ENCODE measurements at places on chromosomes 6 and 20.

DNA sequence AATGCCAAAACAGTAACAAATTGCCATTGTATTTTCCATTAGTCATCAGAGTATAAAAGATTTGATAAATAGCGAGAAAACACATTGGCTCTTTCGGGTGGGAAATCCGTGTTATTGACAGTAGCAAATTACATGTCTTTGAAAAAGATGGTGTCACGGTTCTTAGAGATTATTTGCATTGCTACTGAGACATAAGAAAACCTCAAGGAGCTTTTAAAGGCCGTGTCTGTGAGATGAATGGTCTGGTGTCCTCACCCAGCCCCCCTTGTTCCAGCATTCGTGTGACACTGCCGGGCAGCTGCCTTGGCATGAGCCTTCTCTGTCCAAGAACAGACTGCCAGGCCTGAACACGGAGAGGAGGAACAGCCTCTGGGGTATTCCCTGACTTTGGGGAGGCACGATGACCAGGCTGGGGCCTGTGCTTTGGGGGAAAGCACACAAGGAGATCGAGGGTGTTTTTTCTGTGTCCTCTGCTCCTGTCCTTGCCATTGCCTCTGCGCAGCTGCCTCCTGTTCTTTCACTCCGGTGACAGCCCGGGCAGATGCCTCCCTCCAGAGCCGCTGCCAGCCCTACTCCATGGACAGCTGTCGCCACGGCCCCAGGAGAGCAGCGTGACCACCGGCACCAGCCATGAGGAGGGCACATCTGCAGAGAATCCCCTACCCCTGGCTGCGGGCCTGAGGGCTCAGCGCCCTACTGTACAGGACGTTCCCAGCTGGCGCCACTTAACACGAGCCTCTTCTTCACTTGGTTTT, 167.7 kb upstream of the CDYL start:
- DNase-seq, result no peak

- no peak for DNase-seq
Measured at GRCh38 chr20:15544742-15545141, 1028.5 kb downstream of the KIF16B start.

DNA sequence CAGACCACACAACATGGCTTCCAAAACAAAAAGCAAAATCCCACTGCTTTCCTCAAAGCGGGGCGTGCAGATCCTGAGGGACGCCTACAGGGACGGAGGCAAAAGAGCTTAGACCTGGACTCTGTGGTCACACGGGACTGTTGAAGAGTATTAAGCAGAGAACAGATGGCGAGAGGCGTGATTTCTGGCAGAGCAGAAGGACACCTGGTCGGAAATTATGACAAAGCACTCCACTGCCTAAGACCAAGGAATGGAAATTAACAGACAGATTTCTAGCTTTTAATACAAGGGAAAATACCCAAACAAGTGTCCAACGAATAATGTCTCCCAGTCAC, 15.4 kb downstream of the CST7 start:
- no peak for DNase-seq

- no peak for DNase-seq
Measured at GRCh38 chr20:33803921-33804337, 7.2 kb upstream of the CHMP4B start.

GRCh38 chr20:33830371-33830770, 19.2 kb downstream of the CHMP4B start:
- no peak for DNase-seq

- no peak for DNase-seq
Measured at GRCh38 chr6:27128311-27129094, 119.0 kb upstream of the PRSS16 start.

DNA sequence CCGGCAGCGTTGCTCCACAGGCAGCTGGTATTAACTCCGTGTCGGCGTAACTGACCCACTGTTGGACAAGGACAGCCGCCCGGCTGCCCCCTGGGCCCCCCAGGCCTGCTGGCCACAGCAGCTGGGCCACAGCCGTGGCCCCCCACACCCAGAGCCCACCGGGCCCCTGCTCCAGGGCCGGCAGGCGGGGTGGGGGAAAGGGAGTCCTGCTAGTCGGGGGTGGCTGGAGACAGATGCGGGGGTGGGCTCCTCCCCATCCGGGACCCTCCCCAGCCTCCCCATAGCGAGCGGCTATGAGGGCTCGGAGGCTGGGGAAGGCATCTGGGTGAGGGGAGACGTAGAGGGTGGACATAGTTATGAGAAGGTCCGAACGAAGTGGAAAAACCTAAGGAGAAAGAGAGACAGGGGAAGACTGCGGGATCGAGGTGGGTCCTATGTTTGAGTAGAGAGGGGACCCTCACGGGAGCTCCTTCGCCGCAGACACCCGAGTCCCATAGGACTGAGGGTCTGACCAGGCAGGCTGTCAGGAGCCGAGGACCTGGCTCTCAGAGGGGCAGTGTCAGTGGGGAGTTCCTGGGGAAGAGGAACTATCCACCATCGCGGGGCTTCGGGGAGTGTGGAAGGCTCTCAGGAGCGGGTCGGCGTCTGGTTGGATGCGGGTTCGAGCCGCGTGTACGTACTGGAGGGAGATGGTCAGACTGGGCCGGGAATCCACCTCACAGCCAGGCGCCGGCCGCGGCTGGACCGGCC, 511 bp downstream of the VARS1 start:
- DNase-seq, result no peak

DNA sequence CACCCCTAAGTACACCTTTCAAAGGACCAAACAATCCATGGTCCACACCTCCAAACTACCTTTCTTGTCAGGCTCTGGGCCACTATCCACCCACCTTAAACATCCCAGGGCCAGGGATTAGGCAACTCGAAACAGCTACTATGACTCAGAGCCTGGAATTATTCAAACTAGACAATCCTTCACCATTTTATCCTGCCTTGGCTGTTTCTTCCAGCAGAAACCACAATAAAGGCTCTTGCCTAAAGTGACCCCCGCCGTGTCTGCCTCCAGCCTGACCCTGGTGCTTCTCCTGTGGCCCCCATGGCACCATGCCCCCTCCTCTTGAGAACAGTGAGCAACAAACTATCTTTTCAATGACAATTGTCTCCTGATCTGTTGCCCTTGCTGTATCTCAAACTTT, 195.5 kb downstream of the EPM2A start:
- no peak for DNase-seq

- no peak for DNase-seq
Measured at GRCh38 chr6:26340066-26340465, 24.9 kb upstream of the BTN3A2 start.

- DNase-seq, result no peak
Measured at GRCh38 chr6:109610590-109610989, 80.4 kb downstream of the AK9 start.

- no peak for DNase-seq
Measured at GRCh38 chr6:4313044-4313686, 177.8 kb upstream of the ECI2 start.

DNA sequence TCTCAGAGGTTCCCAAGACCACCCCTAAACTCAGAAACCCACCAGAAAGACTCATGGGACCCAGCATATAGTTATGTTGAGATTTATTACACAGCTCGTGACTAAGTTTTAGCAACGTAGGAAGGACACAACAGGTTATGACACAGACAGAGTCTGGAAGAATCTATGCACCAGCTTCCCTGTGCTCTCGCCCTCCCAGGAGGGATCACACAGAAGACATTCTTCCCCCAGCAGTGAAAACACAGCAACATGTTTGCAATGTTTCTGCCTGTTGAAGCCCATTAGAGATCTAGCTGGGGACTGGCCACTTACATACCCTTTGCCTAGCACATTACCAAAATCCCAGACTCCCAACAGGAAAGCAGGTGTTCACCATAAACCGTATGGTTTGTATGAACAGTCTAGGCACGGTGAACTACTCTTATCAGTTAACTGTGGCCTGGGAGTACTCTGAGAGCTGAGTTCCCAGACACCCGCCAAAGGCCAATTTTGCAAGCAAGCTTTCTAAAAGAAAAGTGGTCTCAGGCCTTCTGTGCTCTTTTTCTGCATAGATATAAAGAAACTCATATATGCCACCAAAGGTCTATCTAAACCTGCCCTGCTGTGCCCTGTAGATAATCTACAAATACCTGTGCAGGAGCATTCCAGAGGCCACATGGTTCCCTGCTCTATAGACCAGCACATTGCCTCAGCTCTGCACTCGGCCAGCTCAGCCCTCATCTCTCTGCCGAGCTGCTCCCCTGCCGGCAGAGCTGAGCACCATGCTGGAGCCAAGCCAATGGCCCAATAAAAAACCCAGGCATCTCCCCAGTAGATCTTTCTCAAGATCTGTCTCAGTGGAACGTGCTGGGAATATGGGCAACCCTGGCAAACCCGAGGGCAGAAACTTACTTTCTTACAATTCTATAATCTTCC, 69.6 kb upstream of the SMIM28 start:
- no peak for DNase-seq

Data from activated CD8-positive, alpha-beta memory T cell treated with anti-CD3 and anti-CD28 coated beads for 1 hour (primary cell).